Activated T-cell treated with anti-CD3 and anti-CD28 coated beads for 48 hours (primary cell): ENCODE measurements at places on chromosomes 13 and 19.

GRCh38 chr19:9672893-9673292, 2.0 kb downstream of the ZNF562 start:
- no peak for DNase-seq

- DNase-seq = no peak
Measured at GRCh38 chr13:113421673-113422270, 31.5 kb downstream of the ADPRHL1 start.

GRCh38 chr19:44957526-44957925, 2.3 kb downstream of the CLPTM1 start:
- no peak for DNase-seq

- no peak for DNase-seq
Measured at GRCh38 chr19:45528149-45528743, 21.0 kb downstream of the VASP start.

DNA sequence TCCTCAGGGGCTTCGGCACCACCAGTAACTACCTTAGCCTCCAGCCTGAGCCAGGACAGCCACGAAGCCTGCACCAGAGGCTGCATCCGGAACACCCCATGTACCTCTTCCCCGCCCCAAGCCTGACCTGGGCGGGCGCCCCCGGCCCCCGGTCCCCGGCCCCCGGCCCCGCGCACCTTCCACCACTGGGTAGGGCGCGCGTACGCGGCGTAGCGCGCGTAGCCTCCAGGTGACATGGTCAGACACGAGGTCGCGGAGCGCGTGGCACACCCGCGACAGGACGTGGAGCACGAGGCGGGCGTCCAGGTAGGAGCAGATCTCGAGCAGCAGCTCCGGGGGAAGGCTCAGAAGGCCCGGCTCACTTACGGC, 450 bp downstream of the FBXW9 start:
- no peak for DNase-seq
